NCI-H460 (cell line): ENCODE measurements at places on chromosomes 4 and X. TPM values are rescaled to one million over a fixed set of nuclear protein-coding genes. Genes with fewer than 3 reads are reported as not detected.

SPANXA1 gene
- not detected in 2 replicates for total RNA-seq

PABPC4L gene
- 0.15 TPM in 1 of 2 replicates, not detected in the other for total RNA-seq

SEL1L3 gene
- 86.9 and 95.3 TPM in 2 replicates for total RNA-seq

CXorf65 gene
- total RNA-seq = not detected in 2 replicates

CHST7 gene
- 6.9 and 7.9 TPM in 2 replicates for total RNA-seq

UPF3B gene
- 6.6 and 11.6 TPM in 2 replicates for total RNA-seq

RNF150 gene
- 0.35 and 0.40 TPM in 2 replicates for total RNA-seq
